ENCODE measurements at places on chromosomes 1 and 21.

DNA sequence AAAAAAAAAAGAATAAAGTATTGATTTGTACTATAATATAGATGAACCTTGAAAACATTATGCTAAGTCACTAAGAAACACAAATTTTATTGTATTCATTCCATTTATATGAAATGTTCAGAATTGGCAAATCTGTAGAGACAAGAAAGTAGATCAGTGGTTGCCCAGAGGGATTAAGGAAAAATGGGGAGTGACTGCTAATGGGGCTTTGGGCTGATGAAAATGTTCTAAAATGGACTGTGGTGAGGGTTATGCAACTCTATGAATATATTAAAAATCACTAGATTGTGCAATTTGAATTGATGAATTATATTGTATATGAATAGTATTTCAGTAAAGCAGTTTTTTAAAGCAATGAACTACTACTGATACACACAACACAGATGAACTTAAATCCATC is 10.0 kb downstream of the GDAP2 start:
- DNase-seq: no peak

- DNase-seq: no peak
Measured at GRCh38 chr1:31784356-31785019, 20.3 kb upstream of the ADGRB2 start.

DNA sequence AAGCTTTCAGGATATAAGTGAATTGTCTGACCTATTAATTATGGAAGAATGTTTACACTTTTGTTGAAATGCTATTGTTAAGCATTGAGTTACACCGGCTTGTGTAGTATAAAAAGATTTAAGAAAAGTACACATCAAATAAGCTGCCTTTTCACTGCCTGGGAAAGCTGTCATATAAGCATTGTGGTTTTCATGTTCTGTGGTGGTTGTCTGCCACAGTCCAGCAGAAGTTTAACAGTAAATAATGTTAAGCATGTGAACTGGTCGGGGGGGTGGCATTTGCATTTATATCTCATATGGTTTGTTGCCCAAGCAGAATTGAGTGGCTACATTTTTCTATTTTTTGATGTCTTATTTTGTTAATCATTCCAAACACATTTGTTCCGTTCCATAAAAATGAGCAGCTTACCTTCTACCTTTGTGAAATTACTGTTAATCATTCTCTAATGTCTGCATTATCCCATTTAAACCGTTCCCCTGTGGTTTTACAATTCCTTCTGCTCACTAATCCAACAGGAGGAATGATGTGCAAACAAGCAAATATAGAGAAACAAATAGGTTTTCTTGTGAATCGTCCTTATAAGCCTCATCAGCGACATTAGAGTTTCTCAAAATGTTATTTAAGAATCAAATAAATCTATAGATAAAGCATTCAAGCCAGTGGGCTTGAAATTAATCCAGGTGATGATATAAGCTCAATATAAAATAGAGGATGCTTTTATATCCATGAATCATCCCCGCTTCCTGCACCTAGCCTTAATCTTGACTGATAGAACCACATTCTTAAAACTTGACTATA is 160.8 kb upstream of the SAMSN1 start:
- DNase-seq: no peak

DNA sequence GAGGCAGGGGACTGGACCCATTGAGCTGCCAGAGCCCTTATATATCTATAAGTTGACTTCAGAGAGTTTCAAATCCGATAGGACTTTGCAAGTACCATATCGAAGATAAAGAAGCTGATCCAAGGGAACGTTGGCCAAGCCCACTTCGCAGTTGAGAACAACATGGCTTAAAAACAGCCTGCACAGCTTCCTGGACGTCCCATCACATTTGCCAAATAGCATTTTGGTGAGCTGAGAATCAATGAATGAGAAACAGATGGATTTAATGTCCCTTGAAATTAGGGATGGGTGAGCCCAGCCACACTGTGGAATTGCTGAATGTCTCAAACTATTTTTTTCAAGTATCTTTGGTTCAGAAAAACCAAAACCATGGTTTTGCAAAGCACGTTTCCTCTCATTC is 64.8 kb downstream of the KCNJ15 start:
- no peak for DNase-seq

DNA sequence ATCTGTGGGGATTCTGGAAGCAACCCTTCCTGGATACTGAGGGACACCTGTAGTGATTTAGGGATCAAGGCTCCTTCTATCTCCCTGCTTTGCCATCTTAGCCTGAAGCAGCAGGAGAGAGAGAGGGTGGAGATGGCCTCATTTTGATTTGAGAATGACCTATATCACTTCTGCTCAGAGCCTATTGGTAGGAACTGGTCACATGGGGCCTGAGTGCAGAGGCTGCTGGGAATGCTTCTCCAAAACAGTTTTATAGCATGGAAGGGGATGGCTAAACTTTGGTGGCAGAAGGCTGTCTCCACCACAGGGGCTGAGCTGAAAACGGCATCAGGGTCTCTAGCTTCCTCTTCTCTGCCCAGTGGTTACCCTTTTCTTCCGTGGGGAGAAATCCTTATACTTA is 105.8 kb downstream of the TBX19 start:
- DNase-seq: no peak

Measured in non-pigmented ciliary epithelial cell (primary cell).